ENCODE measurements at places on chromosomes 2 and 18.

DNA sequence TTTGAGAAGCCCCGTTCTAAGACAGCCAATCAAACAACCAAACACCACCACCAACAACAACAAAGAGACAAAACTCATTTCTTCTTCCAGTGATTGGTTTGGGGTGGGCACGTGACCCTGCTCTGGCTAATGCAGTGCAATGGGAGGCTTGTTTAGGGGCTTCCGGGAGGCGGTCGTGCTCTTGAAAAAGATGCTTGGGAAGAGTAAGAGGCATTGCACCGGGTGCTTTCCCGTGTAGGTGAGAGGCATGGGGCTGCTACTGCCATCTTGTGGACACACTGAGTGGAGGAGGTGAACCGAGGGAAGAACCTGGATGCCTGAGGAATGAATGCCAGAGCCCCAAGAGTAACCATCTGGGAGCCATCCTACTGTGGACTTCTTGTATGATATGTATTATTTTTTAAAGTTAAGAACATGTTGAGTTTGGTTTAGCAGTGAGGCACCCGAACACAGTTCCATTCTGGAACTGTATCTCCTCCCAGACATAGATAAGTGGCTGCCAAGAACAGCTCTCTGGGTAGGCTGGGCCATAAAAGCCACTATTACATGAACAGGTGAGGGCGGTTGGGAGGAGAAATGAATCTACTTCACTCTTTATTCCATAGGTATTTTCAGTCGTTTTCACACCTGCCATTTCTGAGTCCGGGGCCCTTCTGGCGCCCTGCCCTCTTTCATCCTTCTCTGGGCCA, 19.1 kb upstream of the ARHGAP25 start:
- peak; percentile 52 for DNase-seq

- DNase-seq: no peak
Measured at GRCh38 chr2:138997346-138997745, 217.2 kb upstream of the NXPH2 start.

- DNase-seq: no peak
Measured at GRCh38 chr2:37623971-37624900, 47.2 kb downstream of the CDC42EP3 start.

GRCh38 chr2:127715778-127716449, 14.6 kb downstream of the SFT2D3 start:
- DNase-seq: no peak

DNA sequence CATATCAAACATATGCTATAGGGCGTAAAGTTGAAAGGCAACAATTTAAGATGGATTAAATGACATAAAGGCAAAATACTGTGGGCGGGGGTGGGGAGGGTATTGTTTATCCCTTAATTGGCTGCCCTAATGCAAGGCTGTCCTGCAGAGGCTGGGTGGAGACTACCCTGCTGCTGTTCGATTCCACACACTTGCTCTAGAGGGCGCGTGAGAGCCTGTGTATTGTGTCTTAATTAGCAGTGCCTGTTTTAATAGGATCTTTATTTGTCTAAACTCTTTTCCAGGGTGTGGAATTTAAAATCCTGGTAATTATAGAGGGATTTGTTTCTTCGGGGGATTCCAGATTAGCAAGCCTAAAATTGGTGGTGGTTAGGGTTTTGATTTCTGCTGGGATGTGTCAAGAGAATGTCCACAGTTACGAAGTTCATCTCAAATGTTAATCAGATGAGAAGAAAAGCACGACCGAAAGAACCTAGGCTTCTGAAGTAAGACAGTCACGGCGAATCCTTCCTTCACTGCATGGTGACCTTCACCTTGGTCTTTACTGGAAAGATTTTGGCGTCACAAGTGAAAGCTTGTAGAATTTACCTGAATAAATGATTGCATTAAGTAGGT, 103.5 kb upstream of the MAP3K20 start:
- DNase-seq: no peak

GRCh38 chr2:15638720-15639119, 47.1 kb downstream of the DDX1 start:
- no peak for DNase-seq

DNA sequence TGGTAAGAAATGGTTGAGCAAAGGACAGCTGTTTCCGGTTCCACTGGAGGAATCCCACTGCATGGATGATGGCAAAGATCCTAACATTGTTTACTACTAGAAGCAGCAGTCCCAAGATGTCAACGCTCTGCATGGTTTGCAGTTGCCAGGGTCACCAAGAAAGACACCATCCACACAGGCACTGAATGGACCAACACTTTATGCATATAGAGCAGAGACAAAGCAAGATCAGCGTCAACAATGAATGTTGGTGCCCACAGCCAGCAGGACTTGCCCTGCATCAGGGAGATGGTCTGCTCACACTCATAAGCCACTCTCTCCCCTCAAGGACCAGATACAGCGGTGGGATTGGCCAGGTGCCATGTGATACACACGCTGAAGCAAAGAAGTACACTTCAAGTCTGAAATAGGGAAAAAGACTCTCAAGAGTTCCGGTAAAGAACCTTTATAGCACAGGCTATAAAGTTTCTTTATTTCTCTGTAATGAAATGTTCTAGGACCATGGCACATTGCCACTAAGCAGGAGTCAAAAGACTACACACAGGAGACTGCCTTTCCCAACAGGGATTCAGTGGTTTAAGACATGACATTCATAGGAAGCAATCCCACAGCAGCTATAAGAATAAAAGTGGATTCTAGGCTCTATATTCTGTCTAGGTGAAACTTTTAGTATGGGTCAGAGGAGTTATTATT, 133.2 kb upstream of the EPHA4 start:
- peak; percentile 5 for DNase-seq

Measured in prostate gland (tissue), 2 donors.